ENCODE measurements at places on chromosomes 6 and 20. TPM values are rescaled to one million over a fixed set of nuclear protein-coding genes. Genes with fewer than 3 reads are reported as not detected.

Gene SIGLEC1
- total RNA-seq = 2.1 TPM

Gene OOEP
- not detected for total RNA-seq

Gene MMP24
- under 0.01 TPM for total RNA-seq

Gene GPR6
- not detected for total RNA-seq

Gene IPCEF1
- 2.1 TPM for total RNA-seq

Gene LY6G6F
- not detected for total RNA-seq

Gene SPAG4
- 1.0 TPM for total RNA-seq

Gene ARMC12
- 0.52 TPM for total RNA-seq

Gene CCN6
- not detected for total RNA-seq

Gene GLP1R
- not detected for total RNA-seq

Gene PPP1R3G
- 2.1 TPM for total RNA-seq

Gene ZNF165
- total RNA-seq = under 0.01 TPM

Gene FAM83C
- not detected for total RNA-seq

Gene NCOA3
- total RNA-seq = 25.6 TPM

Measured in skeletal muscle tissue (tissue), 5 donors.